CD4-positive, alpha-beta T cell treated with Interleukin-2 at 100 ng/mL for 4 hours (primary cell): ENCODE measurements at places on chromosomes 4 and X.

- no peak for DNase-seq
Measured at GRCh38 chrX:39759526-39760224, 338.1 kb downstream of the BCOR start.

- no peak for DNase-seq
Measured at GRCh38 chr4:41287005-41287404, 30.3 kb downstream of the UCHL1 start.

- DNase-seq = no peak
Measured at GRCh38 chrX:39750848-39751247, 346.9 kb downstream of the BCOR start.

DNA sequence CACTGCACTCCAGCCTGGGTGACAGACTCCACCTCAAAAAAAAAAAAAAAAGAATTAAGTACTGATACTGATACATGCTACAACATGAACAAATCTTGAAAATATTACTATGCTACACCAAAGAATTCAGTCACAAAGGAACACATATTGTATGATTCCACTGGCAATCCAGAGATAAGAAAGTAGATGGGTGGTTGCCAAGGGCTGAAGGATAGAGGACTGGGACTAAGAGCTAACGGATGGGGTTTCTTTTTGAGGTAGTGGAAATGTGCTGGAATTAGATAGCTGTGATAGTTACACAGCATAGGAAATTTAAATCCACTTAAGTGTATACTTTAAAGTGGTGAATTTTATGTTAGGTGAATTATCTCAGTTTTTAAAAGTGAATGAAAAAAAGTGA lies 12.5 kb downstream of the ATP11C start:
- no peak for DNase-seq

- DNase-seq = no peak
Measured at GRCh38 chrX:17662391-17662790, 74.9 kb upstream of the SCML1 start.

GRCh38 chrX:2517055-2517454 lies 16.3 kb upstream of the DHRSX start:
- no peak for DNase-seq

DNA sequence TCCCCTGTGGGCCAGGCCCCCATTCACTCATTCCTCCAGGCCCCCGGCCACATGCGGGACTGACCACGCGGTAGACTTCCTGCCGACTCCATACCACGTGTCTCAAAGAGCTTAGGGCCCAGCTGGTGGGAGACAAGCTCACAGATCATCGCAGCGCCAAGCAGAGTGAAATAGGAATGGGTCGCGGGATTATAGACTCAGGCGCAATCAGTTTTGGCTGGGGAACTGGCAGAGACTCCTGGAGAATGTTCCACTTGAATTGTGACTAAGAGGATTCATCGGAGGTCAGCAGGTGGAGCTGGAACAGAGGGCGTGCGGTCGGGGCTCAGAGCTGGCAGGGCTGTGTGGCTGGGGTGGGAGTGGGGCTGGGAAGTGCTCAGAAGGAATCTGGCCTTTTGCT lies 15.6 kb downstream of the ATP2B3 start:
- DNase-seq = no peak

GRCh38 chr4:1899149-1900086 lies 28.2 kb downstream of the NSD2 start:
- DNase-seq = peak; percentile 83

- no peak for DNase-seq
Measured at GRCh38 chrX:150143721-150144440, 205.6 kb upstream of the EOLA2 start.

- DNase-seq = peak; percentile 18
Measured at GRCh38 chrX:131802836-131803626, 220.1 kb upstream of the STK26 start.

DNA sequence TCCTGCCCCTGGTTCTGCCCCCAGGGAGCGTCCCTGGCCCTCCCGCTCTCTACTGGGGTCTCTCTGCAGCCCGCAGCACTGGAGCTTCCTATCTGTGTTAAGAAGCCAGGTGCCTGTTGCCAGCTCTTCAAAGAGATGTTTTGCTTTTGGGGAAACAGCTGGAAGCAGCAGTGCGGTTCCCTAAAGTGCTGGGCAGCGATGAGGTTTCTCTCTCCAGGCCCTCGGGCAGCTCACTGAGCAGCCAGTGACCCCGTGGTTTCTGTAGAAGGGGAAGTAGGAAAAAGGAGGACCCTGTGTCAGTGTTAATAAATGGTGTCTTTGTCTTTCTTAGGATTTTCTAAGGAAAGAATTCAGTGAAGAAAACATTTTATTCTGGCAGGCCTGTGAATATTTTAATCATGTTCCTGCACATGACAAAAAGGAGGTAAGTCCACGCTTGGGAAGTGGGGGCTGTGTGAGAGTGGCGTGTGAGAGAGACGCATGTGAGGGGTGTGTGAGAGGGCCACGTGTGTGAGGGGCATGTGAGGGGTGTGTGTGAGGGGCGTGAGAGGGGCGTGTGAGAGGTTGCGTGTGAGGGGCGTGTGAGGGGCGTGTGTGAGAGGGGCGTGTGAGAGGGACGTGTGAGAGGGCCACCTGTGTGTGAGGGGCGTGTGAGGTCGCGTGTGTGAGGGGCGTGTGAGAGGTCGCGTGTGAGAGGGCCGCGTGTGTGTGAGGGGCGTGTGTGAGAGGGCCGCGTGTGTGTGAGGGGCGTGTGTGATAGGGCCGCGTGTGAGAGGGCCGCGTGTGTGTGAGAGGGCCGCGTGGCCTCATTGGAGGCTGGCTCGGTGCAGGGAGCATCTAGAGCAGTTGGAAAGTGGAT lies 27.1 kb upstream of the HGFAC start:
- peak; percentile 2 for DNase-seq

- no peak for DNase-seq
Measured at GRCh38 chrX:68087526-68087925, 345.8 kb downstream of the OPHN1 start.

DNA sequence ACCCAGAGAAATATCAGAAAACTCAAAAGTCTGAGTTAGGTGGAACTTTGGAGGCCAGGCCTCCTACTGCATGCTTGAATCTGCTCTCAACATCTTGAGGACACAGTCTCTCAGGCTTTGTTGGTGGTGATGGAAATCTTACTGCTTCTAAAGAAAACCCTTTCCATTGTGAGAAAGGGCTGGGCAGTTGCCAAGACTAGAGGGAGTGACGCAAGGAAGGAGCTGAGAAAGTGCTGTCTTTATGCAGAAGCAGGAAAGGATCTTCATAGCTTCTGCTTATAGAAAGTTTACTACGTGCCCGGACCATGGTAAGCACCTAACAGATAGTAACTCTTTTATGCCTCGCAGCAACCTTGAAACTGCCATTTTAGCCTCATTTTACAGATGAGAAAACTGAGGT lies 2.4 kb upstream of the CRMP1 start:
- DNase-seq = no peak

- DNase-seq = no peak
Measured at GRCh38 chr4:106803083-106803482, 233.0 kb downstream of the DKK2 start.
